ENCODE measurements at places on chromosomes 5 and 9. TPM values are rescaled to one million over a fixed set of nuclear protein-coding genes. Genes with fewer than 3 reads are reported as not detected.

The ADAMTSL1 gene
- 20.1 TPM for total RNA-seq

The ROR2 gene
- under 0.01 TPM for total RNA-seq

The UGT3A1 gene
- total RNA-seq: not detected

The WNT8A gene
- total RNA-seq: not detected

The SLC36A3 gene
- not detected for total RNA-seq

The SIT1 gene
- not detected for total RNA-seq

The FOXD4L5 gene
- not detected for total RNA-seq

The GKAP1 gene
- 2.1 TPM for total RNA-seq

Data from epithelial cell of umbilical artery (primary cell).